ENCODE measurements at places on chromosomes 11 and 22.

DNA sequence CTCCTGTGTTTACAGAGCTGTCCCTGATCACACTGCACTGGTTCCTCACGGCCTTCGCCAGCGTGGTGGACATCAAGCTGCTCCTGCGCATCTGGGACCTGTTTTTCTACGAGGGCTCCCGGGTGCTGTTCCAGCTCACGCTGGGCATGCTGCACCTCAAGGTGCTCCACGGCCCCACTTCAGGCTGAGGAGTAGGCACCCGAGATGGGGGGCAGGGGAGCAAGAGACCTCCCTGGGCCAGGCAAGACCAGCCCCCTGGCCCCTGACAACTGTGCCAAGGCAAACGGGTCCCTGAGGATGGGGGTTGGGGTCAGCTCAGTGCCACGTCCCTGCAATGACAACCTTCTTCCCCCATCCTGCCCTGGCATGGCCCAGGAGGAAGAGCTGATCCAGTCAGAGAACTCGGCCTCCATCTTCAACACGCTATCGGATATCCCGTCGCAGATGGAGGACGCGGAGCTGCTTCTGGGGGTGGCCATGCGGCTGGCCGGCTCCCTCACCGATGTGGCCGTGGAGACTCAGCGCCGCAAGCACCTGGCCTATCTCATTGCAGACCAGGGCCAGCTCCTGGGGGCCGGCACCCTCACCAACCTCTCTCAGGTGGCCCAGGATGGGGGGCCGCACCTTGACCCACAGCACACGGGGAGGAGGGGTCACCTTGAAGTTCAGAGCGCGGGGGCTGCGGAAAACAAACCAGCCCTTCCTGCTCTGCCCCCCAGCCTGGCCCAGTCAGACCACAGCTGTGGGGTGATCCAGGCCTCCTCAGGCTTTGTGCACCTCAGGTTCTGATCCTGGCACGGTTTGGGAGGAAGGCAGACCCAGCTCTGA, 35.9 kb downstream of the SGSM3 start:
- DNase-seq: no peak

DNA sequence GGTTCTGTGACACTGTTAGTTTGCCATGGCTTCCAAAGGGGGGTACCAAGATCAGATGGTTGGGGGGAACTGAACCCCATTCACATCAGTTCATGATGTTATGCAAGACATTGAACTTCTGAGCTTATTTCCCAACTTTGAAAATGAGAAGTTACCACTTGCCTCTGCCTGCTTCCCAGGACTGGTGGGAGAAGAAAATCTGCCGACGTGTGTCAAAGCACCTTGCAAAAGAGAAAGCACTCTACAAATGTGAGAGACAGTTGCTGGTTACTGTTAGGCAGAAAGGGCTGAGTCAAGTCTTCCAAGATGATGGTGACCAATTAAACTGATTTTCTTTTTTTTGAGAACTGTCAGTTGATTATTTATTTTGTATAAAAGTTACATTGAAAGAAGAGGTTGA, 45.6 kb downstream of the SMCO4 start:
- no peak for DNase-seq

DNA sequence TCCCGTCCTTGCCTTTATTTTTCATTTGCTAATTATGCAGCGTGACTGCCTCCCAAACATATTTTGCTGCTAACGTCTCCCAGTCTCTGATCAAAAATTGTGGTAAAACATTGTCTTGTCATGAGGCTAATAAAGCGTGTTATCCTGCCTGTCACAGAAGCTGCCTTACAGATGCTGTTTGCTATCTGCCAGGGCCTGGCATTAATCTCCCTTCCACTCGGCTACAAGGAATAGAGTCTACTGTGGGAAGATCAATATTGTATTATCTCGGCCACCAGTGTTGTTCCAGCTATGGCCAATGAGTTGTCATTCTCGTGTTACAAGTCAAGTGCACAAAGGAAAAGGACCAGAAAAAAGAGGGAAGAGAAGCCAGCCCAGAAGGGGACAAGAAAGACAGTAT, 100.3 kb downstream of the SEZ6L start:
- no peak for DNase-seq

DNA sequence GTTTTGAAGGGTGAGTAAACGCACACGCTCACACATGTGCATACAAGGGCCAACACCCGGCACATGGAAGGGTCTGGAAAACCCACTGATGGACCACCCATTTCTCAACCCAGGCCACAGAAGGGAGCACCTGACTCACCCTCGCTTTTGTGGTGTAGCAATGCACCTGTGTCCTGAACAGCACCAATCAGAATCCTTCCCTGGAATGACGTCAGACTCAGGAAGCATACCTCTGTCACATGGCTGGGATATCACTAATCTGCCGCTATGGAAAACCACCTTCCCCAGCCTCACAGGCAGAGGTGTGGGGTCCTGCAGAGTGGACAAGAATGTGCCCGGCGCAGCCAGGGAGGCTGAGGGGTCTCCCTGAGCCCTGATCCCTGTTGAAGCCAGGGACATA, 9.0 kb upstream of the OSM start:
- no peak for DNase-seq

DNA sequence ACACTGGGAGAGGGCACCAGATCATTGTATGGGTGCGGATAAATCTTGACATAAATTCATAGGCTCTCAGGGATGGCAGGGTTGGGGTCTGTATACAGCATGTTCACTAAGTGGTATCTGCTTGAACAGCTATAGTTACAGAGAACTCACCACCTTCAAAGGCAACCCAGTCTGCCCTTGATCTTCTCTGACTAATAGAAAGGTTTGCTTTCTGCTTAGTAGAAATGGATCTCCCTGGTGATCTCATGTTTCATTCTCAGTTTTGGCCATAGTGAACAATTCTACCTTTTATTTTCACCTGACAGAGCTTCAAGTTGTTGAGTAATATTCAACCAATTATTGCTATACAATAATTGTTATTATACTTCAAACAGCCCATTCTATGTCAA, 32.4 kb downstream of the CNTF start:
- no peak for DNase-seq

- DNase-seq: no peak
Measured at GRCh38 chr22:37260901-37261336, 16.9 kb upstream of the RAC2 start.

- DNase-seq: no peak
Measured at GRCh38 chr22:38849811-38850210, 6.0 kb upstream of the NPTXR start.

GRCh38 chr22:50581950-50582492, 628 bp downstream of the CHKB start:
- no peak for DNase-seq

DNA sequence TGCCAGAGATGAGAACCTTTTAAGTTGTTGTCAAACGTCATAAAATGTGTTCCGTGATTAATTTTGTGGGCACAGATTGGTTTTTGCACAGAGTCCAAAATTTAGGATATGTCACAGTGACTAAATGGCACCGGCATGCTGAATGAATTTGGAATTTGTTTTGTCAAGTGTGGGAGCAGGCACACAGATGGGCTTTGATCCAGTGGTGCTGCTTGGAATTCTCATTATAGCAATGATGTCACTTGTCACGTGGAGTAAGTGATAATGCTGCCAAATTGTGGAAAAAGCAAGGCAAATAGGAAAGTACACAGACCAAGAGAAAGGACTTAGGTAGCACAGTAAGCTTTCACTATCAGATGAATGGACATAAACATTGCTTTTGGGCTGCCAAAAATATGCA, 8.0 kb upstream of the LIN7C start:
- DNase-seq: no peak

Data from NCI-H2107 (cell line).